ENCODE measurements at places on chromosomes 11 and 22.

- DNase-seq = no peak
Measured at GRCh38 chr11:67600324-67601029, 6.3 kb upstream of the NDUFV1 start.

GRCh38 chr22:25368271-25368670, 148.8 kb downstream of the CRYBB2 start:
- no peak for DNase-seq

DNA sequence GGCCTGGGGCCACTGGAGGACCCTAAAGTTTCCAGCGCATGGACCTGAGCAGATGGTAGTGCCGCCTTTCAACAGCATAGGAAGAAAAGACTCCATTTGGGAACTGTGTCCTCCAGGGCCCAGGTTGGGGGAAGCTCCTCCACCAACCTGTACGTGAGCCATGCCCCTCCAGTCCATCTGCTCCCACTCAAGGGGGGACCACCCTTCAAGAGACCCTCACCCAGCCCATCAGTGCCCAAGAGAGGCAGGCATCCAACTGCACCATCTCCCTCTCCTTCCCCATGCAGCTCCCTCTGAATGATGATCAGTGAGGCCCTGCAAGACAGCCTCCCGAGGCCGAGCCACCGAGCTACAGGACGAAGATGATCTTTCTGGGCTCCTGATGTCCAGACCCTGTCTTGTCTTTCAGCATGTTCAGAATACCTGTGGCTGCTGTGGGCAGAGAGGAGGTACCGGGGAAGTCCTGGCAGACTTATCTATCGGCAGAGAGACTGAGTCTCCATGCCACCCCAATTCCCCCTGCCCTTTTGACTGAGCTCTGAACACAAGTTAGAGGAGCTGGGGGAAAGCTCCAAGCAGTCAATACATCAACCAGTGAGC, 25.0 kb upstream of the JAM3 start:
- no peak for DNase-seq

DNA sequence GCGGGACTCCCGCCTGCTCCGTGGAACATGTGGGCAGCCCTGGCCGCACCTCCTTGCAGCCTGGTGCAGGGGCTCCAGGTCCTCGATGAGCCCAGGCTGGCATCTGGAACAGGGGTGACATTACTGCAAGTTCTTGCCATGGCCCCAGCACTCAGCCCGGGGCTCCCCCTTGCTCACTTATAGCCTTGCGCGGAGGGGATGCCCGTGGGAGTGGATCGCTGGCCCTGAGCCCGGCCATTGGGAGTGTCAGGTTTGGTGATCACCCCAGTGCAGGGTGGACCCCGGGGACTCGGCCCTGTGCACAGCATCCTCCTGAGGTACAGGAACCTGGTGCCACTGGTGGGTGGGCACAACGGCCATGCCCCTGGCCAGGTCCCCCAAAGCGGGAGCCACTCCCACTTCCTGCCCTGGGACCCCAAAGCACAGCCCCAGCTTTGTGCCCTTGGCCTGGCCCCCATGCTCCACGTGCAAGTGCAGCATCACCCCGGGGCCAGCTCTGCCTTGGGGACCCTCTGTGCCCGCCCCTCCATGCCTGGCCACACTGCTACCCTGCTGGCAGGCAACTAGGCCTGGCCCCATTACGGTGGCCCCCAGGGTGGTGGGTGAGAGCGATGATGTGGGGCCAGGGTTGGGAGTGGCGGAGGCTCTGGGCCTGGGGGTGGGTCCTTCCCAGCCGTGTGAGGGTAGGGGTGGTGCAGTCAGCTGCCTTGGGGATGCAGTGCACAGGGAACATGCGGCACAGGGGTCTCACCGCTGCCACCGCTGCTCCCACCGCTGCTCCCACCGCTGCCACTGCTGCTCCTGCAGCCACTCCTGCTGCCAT, 439.8 kb downstream of the TBC1D22A start:
- DNase-seq = no peak

DNA sequence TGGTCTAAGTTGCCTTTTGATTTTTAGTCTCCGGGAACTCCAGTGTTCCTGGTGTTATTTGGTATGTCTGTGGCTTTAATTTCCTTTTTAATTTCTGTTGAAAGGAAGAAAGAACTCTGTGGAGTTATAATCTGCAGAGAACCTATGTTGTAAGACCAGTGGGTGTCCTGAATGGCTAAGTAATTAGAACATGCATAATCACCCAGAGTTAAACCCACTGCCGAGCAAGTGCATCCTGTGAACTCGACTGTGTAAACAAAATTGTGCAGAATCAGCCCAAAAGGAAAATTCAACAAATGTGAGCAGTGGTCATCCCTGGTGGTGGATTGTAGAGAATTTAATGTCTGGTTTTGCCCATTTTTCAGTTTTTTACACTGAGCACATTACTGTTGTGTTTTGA, 162.5 kb downstream of the COMMD9 start:
- DNase-seq = no peak

GRCh38 chr11:134275534-134276395, at the start of gene GLB1L3:
GLB1L3 (plus strand) TSS chr11:134276379; CDS start chr11:134276741, 362 bp downstream.
- DNase-seq = peak; percentile 39

- no peak for DNase-seq
Measured at GRCh38 chr11:133579165-133580031, 47.1 kb upstream of the OPCML start.

GRCh38 chr11:68575025-68575665, 109.2 kb upstream of the GAL start:
- DNase-seq = no peak

DNA sequence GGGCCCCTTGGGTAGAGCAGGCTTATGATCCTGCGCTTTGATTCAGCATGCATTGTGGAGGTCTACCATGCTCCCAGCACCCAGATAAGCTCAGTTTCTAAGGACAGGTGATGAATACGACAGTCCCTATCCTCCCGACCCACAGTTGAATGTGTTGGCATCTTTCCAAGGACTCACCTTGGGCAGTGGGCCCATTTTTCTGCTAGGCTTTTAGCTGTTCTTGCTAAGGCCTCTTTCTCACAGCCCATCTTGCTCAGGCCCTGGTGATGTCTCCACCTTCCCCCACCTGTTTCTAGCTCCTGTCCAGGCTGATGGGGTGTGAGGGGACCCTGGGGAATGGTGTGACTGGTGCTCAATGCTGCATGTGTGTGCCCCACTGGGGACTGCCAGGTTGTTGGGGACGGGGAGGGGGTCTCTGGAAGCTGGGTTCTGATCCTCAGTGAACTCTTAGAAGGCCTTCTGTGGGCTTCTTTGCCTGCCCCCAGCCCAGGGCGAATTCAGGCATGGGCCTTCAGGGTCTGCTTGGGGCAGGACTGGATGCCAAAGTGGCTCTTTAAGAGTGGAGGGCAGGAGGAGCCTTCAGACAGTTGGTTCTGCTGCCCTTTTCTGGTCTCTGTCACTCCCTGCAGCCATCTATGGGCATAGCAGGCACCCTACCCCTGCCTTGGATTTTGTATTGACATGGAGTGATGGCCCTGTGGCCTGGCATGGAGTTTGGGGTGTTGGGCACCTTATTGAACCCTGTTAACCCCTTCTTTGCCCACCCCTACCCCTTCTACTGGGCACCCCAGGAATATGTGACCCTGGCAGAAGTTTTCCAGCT, 33.1 kb downstream of the PHLDB1 start:
- DNase-seq = no peak

GRCh38 chr22:36220451-36220921, 18.8 kb downstream of the APOL2 start:
- no peak for DNase-seq

- DNase-seq = no peak
Measured at GRCh38 chr11:108857382-108857781, 192.5 kb downstream of the DDX10 start.

GRCh38 chr11:72613450-72613849, 60.8 kb downstream of the PDE2A start:
- no peak for DNase-seq

- no peak for DNase-seq
Measured at GRCh38 chr11:76659672-76660532, 10.6 kb downstream of the LRRC32 start.

GRCh38 chr11:77320351-77320750, 18.9 kb upstream of the GDPD4 start:
- DNase-seq = no peak

GRCh38 chr11:95330302-95330701, 99.3 kb upstream of the SESN3 start:
- DNase-seq = no peak
